Memory B cell (primary cell): ENCODE measurements at places on chromosomes 6 and 20.

- DNase-seq = no peak
These were observed 96.2 kb upstream of the BTN3A2 start for GRCh38 chr6:26268659-26269402.

DNA sequence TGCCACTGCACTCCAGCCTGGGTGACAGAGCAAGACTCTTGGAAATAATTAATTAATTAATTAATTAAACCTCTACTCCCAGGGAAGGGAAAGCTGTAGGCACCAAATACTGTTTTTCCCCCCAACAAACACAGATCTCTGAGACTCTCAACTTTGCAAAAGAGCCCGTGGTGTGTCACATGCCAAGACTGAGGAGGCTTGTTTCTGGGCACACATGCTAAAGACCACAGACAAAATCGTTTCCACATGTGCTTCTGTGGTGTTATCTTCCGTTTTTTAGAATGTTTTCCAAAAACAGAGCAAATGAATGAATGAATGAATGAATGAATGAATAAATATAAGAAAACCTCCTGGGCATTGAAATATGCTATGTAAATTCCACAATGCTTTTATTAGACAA is 55.6 kb upstream of the ATXN1 start:
- DNase-seq = no peak

DNA sequence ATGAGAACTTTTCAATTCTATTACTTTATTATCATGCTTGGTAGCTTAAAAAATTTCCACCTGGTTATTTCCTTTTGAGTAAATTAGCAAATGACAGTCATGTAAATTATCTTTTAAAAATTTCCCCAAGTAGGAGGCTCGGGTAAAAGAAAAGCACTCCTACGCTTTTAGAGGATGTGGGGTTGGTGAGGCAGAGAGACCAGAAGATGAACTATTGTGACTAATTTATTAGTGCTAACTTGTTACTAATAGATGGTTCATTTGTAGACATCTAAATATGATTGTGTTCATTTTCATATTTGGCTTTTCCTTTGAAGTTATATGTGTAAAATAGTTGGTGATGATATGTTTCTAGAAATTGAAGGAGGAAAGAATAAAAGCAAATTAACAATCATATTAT is 27.0 kb downstream of the ZNF292 start:
- no peak for DNase-seq

GRCh38 chr6:71482742-71483141 is 194.1 kb downstream of the OGFRL1 start:
- DNase-seq = no peak

DNA sequence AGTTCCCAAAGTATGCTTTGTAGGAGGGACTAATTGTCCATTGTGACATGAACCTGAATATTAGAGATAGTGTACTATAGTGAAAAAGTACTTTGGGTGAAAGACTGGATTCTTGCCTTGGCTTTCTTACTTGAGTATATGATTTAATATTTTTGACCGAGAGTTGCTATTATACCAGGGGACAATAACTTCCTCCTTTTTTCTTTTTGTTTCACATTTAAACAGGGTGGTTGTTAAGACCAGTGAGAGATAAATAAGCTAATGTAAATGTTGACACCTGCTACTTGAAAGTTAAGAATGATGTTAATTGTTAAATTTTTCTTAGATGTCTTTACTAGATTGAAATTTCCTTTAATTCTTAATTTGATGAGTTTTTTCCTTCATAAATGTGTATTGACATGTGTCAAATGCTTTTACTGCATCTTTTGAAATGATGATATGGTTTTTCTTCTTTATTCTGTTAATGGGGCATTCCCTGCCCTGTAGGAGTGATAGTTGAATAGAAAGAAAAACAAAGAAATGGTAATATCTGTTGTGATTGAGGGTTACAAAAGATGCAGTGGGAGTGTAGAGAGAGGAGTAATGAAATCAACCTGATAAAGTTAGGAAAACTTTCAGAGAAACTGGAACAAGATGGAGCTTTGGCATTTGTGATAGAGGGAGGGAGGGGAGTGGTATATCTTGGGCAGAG is 48.4 kb downstream of the ZFAND3 start:
- no peak for DNase-seq

GRCh38 chr6:53059648-53060589 is 5.3 kb upstream of the FBXO9 start:
- no peak for DNase-seq
